ENCODE measurements at places on chromosomes 5 and 9.
A peak's percentile ranks its signal among the peaks of the same experiment; 100 is the strongest.

GRCh38 chr5:68024426-68024825 lies 191.1 kb upstream of the PIK3R1 start:
- no peak for DNase-seq

DNA sequence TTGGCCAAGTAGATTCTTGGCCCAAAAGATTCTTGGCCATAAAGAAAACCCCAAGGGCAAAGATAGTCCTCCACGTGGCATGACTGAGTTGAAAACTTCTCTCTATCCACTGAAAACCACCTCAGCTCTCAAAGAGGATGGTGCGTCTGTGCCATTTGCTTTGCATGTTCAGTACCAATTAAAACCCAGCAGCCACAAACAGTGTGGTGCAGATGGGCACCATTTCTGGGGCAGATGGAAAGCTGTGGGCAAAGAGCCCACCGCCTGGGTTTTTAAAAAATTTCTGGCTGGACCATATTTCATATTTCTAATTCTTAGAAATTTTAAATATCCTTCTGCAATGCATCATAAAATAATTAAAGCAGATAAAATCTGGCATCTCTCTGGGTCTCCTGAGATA lies 84.5 kb upstream of the PUM3 start:
- no peak for DNase-seq

- peak; percentile 92 for DNase-seq
Observed at GRCh38 chr9:88852794-88853193, 138.5 kb upstream of the S1PR3 start.

DNA sequence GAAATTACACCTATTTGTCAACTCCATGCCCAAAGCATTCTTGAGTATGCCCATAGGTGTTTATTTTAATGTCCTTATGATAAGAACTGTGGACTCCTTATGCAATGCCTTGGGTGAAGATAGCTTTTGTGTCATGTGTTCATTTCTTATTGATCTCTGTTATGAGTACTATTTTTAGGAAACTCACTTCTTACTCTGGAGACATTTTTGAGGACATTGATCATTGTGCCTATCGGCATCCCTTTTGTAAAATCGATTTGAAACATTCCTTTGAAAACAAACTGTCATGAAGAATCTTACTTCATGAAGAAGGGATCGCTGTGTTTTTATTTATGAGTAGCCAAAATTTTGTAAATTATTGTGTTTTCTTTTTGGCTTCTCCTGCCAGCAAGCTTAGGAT lies 257.3 kb downstream of the NTRK2 start:
- DNase-seq, result no peak

DNA sequence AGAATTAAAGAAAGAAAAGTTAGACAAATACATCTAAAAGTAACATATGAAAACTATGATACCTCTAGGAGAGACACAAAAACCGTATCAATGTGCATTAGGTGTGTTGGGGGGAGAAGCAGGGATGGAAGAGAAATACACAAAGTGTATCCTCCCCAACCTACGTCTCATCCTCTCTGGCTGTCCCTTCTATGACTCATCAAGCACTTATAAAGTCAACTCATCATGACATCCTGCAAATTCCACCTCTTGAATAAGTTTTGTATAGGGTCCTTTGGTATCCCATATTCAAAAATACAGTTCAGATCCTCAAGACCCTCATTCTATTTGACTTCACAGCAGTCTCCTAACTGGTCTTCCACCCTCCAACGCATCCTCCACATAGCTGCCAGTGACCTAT lies 917.6 kb upstream of the DMAC1 start:
- no peak for DNase-seq

DNA sequence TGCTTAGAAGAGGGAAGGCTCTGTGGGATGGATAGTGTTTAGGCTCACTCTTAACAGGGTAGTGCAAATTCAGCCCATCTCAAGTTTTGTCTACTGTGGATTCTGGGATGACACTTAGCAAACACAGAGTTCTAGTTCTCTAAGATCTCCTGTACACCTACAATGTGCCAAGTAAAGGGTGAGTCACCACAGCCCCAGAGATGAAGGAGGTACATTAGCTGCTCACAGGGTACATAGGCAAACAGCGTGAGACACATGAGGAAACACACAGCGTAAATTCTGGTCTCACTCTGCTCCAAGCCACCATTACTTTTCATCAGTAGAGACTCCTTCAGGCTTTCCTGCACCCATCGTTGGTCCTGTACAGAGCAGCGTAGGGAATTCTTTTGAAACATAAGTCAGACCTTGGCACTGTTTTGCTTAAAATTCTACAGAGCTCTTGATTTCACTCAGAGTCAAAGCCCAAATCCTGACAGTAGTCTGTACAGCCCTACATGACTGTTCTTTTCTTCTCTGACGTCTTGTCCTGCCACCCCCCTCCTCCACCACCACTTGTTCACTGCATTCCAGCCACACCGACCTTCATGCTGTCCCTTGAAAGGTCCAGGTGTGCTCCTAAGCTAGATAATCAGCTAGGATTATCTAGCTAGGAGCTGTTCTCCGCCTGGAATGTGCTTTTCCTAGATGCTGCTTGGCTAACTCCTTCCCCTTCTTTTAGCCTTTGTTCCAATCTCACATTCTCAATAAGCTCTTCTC lies 8.7 kb downstream of the ASTN2 start:
- no peak for DNase-seq

Measured in endothelial cell of umbilical vein (primary cell).